AG04449 (cell line): ENCODE measurements at places on chromosomes 6 and 20.

GRCh38 chr6:84182001-84182400 lies 45.4 kb downstream of the CEP162 start:
- DNase-seq = no peak

DNA sequence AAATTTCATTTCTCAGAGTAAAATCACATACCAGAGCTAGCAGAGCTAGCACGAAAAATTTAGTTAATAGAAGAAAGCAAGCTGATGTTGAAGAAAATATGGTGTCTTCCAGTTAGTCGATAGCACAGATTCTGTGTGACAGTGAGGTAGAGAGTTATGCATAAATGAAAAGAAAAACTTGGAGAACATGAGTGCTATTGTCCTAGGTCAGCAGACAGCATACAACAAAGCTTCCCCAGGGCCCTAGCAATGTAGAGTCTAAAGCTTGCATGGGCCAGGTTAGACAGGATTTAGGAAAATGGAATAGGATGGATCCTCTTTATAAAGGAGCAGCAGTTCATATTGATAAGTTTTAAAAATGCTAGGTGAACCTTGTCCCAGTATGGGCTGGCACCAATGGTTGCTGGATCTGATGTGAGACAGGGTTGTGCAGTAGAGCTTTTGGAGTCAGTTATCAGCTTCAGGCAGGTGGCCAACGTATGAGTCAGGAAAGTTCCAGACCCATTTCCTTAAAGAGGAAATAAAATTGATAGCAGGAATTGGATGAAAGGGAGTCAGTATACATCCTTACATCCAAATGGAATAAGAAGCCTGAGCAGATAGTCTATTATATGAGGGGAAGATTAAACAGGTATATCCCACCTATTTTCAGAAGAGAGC lies 277.2 kb downstream of the FRK start:
- DNase-seq = no peak

GRCh38 chr6:136486357-136486756 lies 63.9 kb downstream of the MAP7 start:
- no peak for DNase-seq

- DNase-seq = no peak
Observed at GRCh38 chr6:157984686-157985225, 3.1 kb downstream of the SYNJ2 start.

DNA sequence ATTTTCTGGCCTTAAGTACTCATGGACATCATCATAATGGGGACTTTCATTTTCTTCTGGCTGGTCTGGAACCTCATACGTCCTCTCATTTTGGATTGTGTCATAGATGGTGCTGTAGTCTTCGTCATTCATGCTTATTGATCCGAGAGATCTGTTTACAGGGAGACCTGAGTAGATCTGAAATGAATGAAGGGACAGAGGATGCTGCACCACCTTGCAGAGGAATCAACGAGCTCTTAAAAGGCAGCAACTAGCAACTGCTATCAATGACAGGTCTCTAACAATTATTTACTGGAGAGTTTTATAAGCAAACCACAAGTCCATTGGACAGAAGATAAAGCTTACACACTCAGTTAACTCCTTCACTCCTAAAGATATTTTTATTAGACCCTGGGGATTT lies 49.7 kb upstream of the ENPP4 start:
- DNase-seq = no peak

DNA sequence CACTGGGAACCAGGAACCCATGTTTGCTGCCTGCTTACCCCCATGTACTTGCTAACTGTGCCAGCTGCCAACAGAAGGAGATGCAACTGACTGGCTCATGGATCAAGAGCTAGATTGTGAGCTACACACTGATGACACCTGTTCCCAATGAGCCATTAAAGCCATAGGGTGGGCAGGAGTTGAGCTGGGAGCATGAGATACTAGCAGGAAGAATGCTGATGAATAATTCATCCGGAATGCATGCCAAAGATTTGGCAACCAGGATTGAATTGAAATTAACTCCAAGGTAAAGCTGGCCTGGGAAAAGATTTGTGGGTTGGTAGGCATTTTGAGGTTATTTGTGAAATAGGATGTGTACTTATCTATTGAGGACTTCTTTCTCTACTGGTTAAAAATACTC lies 631.1 kb downstream of the KIF16B start:
- no peak for DNase-seq

GRCh38 chr20:2729251-2729713 lies 36.7 kb downstream of the EBF4 start:
- no peak for DNase-seq

DNA sequence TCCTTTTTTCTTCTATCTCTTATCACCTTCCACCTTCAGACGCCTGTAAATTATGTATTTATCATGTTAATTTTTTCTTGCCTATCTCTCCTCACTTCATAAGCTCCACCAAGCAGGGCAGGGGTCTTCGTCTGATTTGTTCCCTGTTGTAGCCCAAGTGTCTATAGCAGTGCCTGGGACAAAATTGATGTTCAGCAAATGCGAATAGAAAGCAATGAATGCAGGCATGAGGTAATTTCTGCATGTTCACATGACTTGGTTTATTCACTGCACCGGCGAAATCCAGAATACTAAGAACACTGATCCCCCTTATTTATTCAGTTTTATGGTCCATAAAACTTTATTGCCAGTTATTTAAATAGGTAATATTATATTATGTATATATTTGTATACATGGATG lies 162.1 kb downstream of the TBC1D7 start:
- no peak for DNase-seq

- DNase-seq = no peak
Observed at GRCh38 chr6:53758496-53758895, 36.3 kb upstream of the LRRC1 start.

GRCh38 chr6:42279144-42279781 lies 61.6 kb upstream of the MRPS10 start:
- DNase-seq = no peak

GRCh38 chr6:53399027-53399344 lies 50.2 kb upstream of the ELOVL5 start:
- DNase-seq = no peak

DNA sequence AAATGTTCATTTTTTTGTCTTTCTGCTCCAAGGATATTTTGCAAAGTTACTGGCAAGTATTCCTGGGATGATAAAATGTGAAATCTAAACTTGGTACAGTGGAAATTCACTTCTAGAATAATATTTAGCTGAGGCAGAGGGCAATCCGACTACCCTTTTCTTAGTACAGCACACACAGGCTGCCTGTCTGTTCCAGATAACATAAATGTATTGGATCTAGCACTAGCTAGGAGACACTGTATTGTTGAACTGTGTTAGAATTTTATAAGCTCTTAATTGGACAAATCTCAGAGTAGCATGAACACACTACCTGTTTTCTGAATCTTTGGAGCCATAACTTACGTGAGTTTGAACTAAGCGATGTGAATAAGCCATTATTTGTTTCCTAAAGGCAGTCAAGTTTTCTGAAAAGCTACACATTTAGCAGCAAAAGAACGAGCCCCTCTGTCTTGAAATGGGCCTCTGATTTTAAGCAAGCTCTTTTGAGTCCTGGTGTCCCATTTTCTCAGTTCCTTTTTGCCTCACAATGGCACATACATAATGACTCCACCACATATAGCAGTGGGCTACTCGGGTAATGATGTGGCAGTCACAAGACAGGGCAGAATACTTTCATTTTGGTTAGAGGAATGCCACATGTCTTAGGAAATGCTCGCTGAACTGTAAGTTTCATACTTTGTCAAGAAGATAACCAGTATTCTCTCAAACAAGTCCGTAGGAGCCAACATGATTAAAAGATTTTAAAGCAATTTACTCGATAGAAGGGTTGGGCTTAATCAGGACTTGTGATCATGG lies 116.5 kb upstream of the ESR1 start:
- no peak for DNase-seq

DNA sequence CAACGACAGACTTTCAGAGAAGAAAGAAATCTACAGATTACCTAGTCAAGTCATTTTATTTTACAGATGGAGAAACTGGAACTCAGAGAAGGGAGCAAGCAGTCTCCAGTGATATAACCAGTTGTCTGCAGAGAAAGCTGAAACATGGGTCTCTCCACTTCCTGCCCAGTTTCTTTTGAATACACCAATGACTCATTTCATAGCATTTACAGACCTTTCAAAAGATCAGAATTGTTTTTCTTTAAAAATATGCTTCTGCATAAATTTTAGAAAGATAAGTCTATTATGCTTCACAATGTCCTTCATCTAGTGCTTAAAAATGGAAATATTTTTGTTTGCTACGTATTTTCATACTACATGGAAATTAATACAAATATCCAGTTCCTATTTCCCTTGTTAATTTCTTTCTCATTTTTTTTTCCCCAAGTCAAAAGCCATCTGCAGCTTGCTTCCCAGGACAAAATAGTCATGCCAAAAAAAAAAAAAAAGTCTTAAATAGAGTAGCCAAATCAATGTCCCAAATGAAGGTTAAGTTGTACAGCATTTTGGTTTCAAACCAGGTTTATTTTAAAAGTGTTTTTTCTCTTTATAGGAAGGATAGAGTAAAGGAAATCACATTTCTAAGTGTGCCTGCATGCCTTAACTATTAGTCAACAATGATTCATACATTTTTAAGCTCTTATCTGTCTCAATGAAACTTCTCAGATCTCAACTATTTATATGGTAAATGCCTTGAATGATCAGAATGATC lies 36.9 kb downstream of the ARHGAP18 start:
- DNase-seq = no peak
